ENCODE measurements at places on chromosomes 11 and 22.

GRCh38 chr11:128598506-128599150 is 11.3 kb upstream of the ETS1 start:
- no peak for DNase-seq

DNA sequence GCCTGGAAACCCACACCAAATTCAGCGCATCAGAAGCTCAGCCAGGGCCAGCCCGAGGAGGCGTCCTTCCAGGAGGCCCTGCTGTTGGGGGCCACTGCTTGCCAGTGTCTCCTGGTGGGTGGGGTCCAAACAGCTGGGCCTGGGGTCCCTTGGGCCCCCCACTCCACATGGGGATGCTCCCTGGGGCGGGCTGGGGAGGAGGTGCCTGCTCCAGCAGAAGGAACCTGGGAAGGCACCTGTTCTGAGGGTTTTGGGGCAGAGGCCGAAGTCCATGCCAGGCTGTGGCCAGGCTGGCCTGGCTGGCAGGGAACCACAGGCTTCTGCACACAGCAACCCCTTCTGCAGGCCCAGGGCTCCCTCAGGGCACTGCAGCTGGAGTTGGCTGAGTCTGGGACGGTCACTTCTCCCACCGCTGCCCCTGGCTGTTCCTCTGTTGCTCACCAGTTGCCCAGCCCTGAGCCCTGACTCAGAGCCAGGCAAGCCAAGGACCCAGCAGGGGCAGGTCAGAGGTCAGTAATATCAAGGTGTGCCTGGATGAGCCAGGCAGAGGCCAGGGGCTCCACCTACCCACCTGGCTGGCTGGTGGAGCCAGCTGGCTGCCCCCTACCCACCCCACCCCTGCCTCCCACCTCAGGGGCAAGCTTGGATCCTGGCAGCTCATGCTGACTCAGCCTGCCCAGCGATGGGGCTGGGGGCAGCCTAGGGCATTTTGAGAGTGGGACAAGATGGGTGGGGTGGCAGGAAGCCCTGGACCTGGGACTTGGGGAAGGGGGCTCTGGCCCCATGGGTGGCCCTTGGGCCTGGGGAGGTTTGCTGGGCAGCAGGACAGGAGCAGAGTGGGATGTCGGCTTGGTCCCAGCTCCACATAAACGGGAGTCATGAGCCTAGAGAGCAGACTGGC is 12.0 kb upstream of the PHLDA2 start:
- no peak for DNase-seq

GRCh38 chr11:86954269-86955110 is 705 bp downstream of the FZD4 start:
- no peak for DNase-seq

GRCh38 chr11:123742724-123743120 is 1.3 kb upstream of the ZNF202 start:
- DNase-seq, result no peak

DNA sequence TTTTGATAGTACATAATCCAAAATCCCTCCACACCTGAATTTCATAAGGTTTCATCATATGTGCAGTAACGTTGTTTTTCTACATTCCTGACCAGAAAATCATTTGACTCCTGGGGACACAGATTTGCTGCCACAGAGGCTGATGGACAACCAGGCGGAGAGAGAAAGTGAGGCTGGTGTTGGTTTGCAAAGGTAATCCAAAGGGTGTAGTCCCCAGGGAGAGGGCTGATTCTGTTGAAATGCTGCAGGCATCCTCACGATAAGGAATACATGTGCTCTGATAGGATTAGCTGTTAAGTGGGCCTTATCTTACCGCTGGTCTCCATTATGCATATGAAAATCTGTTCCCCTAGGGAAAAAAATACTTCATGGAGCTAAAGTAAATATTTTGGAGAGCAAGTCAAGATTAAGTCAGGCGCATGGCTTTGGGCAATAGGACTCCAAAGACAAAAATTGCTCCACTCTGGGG is 8.1 kb downstream of the APOL6 start:
- no peak for DNase-seq

- no peak for DNase-seq
Measured at GRCh38 chr11:132549561-132549960, 982.7 kb downstream of the OPCML start.

- no peak for DNase-seq
Measured at GRCh38 chr11:78647266-78647915, 72.7 kb upstream of the NARS2 start.

- no peak for DNase-seq
Measured at GRCh38 chr11:71488681-71489270, 35.8 kb downstream of the NADSYN1 start.
